ENCODE measurements at places on chromosomes 3 and 15. TPM values are rescaled to one million over a fixed set of nuclear protein-coding genes. Genes with fewer than 3 reads are reported as not detected.

Gene REC114
- not detected for total RNA-seq

Gene THRB
- total RNA-seq, result 0.86 TPM

Gene DPPA4
- 3.3 TPM for total RNA-seq

Gene ELL3
- 90.0 TPM for total RNA-seq

Gene FAM107A
- not detected for total RNA-seq

Gene AADAC
- not detected for total RNA-seq

Gene ACP3
- total RNA-seq, result 0.39 TPM

Gene SCN11A
- 0.24 TPM for total RNA-seq

Gene PPCDC
- total RNA-seq, result 15.1 TPM

Gene CEP19
- total RNA-seq, result 4.6 TPM

Gene SERPINI2
- total RNA-seq, result not detected

Gene SH2D7
- total RNA-seq, result not detected

Gene BFSP2
- 1.6 TPM for total RNA-seq

Gene SLC22A13
- total RNA-seq, result 0.91 TPM

Gene GABRR3
- not detected for total RNA-seq

Gene ITPKA
- not detected for total RNA-seq

Gene MST1
- total RNA-seq, result 15.7 TPM

Gene TLR9
- 21.0 TPM for total RNA-seq

Gene GCSAM
- 12.6 TPM for total RNA-seq

Gene SEMA6D
- not detected for total RNA-seq

Gene TF
- total RNA-seq, result 0.27 TPM

Gene SPINT1
- 14.4 TPM for total RNA-seq

Gene ANAPC13
- 26.7 TPM for total RNA-seq

Gene ARID3B
- total RNA-seq, result 30.9 TPM
